Pancreas (tissue), 10 donors: ENCODE measurements at places on chromosomes 11 and 22. TPM values are rescaled to one million over a fixed set of nuclear protein-coding genes. Genes with fewer than 3 reads are reported as not detected.

DNA sequence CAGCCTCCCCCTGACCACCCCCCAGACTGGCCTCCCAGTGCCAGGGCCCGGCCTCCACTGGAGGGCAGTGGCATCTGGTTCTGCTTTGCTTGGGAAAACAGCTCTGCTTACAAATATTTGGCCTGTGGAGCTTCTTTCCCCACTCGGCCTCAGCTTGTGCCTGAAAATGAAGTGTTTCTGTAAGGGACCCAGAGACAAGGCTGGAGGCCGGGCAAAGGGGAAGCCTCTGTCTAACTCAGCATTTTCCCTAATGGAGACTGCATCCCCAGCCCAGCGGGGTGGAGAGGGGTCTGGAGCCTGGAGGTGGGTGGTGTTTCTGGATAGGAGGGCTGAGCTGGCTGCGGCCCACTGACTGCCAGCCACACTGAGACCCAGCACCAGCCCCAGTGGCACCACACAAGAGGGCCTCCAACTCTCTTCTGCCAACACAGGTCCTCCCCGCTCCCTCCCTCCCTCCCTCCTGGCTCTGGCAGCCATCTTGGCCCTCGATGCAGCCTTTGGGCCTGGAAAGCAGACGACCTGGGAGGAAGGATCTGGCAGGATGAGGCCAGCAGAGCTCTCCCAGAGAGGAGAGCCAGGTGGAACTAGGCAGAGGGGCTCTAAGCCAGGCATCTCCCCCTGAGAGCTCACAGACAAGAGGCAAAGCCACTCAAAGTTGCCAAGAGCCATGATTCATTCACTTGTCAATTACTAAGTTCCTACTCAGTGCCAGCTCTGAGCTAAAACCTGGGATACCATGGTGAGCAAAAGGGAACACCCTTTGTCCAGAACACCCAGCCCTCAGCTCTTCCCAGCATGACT is 77.1 kb upstream of the CD82 start:
- H3K27ac ChIP-seq = no peak overlapping the region
- no peaks in the 10 kb centered on the region for H3K36me3 ChIP-seq
- H3K4me1 ChIP-seq = no peaks in the 10 kb centered on the region
- H3K27me3 ChIP-seq = no peaks in the 10 kb centered on the region

DNA sequence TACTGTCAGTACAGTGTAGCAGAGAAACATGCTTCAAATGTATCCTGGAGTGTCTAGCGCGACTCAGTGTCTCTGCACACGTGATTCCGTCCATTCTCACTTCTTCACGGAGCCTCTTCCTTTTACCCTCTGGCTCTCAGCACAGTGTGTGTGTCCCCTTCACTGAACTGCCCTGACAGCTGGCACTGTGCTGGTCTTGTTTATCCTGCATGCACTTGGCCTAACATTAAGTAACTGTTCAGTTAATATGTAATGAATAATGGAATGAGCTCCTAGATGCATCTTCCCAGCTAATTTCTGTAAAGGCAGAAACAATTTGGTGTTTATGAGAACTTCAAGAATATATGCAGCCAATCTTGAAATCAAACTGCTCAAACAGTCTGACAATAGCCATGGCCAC is 44.4 kb downstream of the KMT5B start:
- H3K27ac ChIP-seq = no peak overlapping the region
- H3K4me1 ChIP-seq = peaks cover 5% of the 10 kb centered on the region
- peaks cover 12% of the 10 kb centered on the region for H3K36me3 ChIP-seq
- DNase-seq = no peak
- no peaks in the 10 kb centered on the region for H3K27me3 ChIP-seq
- no peak overlapping the region for H3K4me3 ChIP-seq

Gene GLYAT
- not detected for polyA plus RNA-seq

Gene NXPE4
- not detected for polyA plus RNA-seq

DNA sequence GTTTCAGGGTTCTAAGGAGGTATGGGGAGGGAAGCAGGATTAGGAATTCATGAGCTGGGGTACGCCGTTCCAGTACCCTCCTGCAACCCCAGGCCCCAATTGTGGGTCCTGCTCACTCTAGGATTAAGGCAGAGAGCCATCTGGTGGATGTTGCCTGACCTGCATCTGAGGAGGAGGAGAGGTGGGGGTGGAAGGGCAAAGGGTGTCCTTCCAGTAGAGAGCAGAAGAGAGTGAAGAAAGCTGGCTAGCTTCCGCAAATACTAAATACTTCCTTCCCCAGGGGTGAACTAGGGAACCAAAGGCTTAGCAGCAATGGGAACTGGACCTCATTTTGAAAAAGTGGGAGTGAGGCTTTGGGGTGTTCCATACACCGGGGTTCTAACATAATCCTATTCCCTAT is 10.6 kb downstream of the LRRC51 start:
- peak; percentile 71 for DNase-seq
- peaks cover 8% of the 10 kb centered on the region for H3K36me3 ChIP-seq
- H3K4me3 ChIP-seq = no peak overlapping the region
- peaks cover 4% of the 10 kb centered on the region for H3K4me1 ChIP-seq
- H3K27ac ChIP-seq = no peak overlapping the region
- H3K27me3 ChIP-seq = no peaks in the 10 kb centered on the region

Gene OR5D16
- not detected for polyA plus RNA-seq

Gene ADAMTS8
- 0.42 TPM for polyA plus RNA-seq

Gene MS4A3
- not detected for polyA plus RNA-seq

Gene TEX54
- polyA plus RNA-seq = not detected

Gene ART1
- polyA plus RNA-seq = not detected

- no peaks in the 10 kb centered on the region for H3K27me3 ChIP-seq
- H3K4me3 ChIP-seq = no peak overlapping the region
- no peaks in the 10 kb centered on the region for H3K36me3 ChIP-seq
- no peak for DNase-seq
- H3K4me1 ChIP-seq = peaks cover 20% of the 10 kb centered on the region
These were observed 154.2 kb downstream of the ATG16L2 start for GRCh38 chr11:72968390-72968789.

Gene SLC22A8
- polyA plus RNA-seq = not detected

- H3K36me3 ChIP-seq = no peaks in the 10 kb centered on the region
- H3K27me3 ChIP-seq = no peaks in the 10 kb centered on the region
- DNase-seq = no peak
- no peaks in the 10 kb centered on the region for H3K4me1 ChIP-seq
- no peak overlapping the region for H3K4me3 ChIP-seq
These were observed 27.7 kb downstream of the LRRC4C start for GRCh38 chr11:41431784-41432183.

GRCh38 chr11:86245369-86246292 is 1.1 kb downstream of the EED start:
- no peaks in the 10 kb centered on the region for H3K4me1 ChIP-seq
- H3K27me3 ChIP-seq = no peaks in the 10 kb centered on the region
- H3K27ac ChIP-seq = peak overlapping the region; percentile 97
- peak; percentile 26 for DNase-seq
- peak overlapping the region; percentile 80 for H3K4me3 ChIP-seq

Gene CADM1
- polyA plus RNA-seq = 6.3 TPM

- H3K27me3 ChIP-seq = no peaks in the 10 kb centered on the region
- peak; percentile 39 for DNase-seq
- H3K4me3 ChIP-seq = no peak overlapping the region
- H3K36me3 ChIP-seq = no peaks in the 10 kb centered on the region
- H3K4me1 ChIP-seq = peaks cover 5% of the 10 kb centered on the region
These were observed 70.2 kb upstream of the EED start for GRCh38 chr11:86174101-86175046.

DNA sequence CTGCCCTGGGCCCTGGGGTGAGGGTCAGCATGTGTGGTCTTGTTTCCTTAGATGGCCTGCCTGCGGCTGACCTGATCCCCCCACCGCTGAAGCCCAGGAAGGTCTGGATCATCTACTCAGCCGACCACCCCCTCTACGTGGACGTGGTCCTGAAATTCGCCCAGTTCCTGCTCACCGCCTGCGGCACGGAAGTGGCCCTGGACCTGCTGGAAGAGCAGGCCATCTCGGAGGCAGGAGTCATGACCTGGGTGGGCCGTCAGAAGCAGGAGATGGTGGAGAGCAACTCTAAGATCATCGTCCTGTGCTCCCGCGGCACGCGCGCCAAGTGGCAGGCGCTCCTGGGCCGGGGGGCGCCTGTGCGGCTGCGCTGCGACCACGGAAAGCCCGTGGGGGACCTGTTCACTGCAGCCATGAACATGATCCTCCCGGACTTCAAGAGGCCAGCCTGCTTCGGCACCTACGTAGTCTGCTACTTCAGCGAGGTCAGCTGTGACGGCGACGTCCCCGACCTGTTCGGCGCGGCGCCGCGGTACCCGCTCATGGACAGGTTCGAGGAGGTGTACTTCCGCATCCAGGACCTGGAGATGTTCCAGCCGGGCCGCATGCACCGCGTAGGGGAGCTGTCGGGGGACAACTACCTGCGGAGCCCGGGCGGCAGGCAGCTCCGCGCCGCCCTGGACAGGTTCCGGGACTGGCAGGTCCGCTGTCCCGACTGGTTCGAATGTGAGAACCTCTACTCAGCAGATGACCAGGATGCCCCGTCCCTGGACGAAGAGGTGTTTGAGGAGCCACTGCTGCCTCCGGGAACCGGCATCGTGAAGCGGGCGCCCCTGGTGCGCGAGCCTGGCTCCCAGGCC is 12.7 kb downstream of the TMEM121B start:
- H3K27me3 ChIP-seq = no peaks in the 10 kb centered on the region
- DNase-seq = no peak
- H3K4me3 ChIP-seq = no peak overlapping the region
- H3K4me1 ChIP-seq = no peaks in the 10 kb centered on the region
- H3K36me3 ChIP-seq = no peaks in the 10 kb centered on the region

Gene RASL10A
- 3.7 TPM for polyA plus RNA-seq

DNA sequence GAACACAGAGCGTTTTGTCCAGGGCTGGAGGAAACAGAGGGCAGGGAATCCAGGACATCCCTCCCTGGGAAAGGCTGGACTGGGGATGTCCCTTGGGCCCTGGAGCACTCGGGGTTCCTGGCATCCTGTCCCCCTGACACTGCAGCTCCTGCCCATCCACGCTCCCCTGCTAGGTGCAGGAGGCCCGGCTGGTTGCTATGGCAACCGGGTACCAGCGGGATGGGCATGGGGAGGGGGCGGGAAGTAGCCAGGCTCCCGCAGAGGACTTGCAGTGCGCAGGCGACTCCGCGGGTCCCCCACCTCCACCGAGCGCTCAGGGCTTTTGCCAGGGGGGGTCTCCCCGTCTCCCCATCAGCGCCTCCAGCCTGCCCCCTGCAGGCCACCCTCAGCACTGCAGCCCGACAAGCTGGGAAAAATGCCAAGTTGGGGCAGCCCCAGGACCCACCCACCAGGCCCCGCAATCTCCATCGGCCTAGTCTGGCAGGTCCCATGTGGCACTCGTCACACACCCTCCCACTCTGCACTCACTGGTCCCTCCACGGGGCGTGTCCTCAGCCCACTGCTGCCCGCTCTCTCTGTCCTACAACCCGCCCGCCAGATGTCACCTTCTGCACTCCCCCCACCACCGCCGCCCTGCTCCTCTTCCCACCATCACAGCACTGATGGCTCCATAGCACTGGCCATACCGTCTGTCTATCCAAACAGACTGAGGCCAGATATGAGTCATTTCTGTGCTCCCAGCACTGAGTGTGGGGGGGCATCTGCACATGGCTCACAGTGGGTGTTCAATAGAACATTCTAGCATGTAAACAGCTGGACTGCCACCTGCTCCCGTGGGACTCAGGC is 31.5 kb downstream of the KIAA0930 start:
- H3K36me3 ChIP-seq = no peaks in the 10 kb centered on the region
- no peaks in the 10 kb centered on the region for H3K27me3 ChIP-seq
- peak; percentile 46 for DNase-seq
- H3K27ac ChIP-seq = no peak overlapping the region
- no peak overlapping the region for H3K4me3 ChIP-seq

- peaks cover 8% of the 10 kb centered on the region for H3K27me3 ChIP-seq
- H3K36me3 ChIP-seq = no peaks in the 10 kb centered on the region
- no peaks in the 10 kb centered on the region for H3K4me1 ChIP-seq
- H3K4me3 ChIP-seq = no peak overlapping the region
- peak; percentile 42 for DNase-seq
- H3K27ac ChIP-seq = peak overlapping the region; percentile 54
These were observed 3.9 kb downstream of the RASL10A start for GRCh38 chr22:29311464-29312217.

DNA sequence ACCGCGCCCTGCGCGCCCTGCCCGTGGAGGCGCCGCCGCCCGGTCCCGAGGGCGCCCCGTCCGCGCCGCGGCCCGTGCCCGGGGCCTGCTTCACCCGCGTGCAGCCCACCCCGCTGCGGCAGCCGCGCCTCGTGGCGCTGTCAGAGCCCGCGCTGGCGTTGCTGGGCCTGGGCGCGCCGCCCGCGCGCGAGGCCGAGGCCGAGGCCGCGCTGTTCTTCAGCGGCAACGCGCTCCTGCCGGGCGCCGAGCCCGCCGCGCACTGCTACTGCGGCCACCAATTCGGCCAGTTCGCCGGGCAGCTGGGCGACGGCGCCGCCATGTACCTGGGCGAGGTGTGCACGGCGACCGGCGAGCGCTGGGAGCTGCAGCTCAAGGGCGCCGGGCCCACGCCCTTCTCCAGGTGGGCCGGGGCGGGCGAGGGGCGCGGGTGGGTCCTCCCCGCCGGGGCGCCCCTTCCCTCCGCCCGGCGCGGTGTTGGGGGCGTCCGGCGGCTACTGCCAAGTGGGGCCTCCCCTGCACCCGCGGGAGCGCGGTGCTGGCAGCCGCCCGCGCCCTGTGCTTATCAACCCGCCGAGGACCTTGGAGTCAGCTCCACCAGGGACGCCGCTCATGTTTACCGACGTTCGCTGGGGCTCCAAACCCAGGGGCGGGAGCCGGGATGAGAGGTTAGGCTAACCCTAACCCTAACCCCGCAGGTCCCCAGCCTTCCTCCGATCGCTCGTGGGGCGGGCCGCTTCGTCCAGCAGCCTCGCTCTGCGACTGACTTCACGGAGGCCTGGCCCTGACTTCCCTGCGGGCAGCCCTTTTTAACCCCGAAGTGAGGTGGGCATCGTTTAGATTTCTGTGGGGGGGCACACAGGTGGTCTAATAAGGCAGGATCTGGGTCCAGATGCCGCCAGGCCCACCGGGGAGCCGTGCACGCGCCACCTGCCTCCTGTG is 649 bp downstream of the SELENOO start:
- H3K36me3 ChIP-seq = no peaks in the 10 kb centered on the region
- peak overlapping the region; percentile 83 for H3K4me3 ChIP-seq
- H3K4me1 ChIP-seq = no peaks in the 10 kb centered on the region
- peak overlapping the region; percentile 13 for H3K27ac ChIP-seq
- DNase-seq = peak; percentile 72

Gene TMEM135
- polyA plus RNA-seq = 2.6 TPM

GRCh38 chr22:45911601-45912271 is 65.2 kb downstream of the WNT7B start:
- no peaks in the 10 kb centered on the region for H3K4me1 ChIP-seq
- H3K36me3 ChIP-seq = no peaks in the 10 kb centered on the region
- no peak overlapping the region for H3K27ac ChIP-seq
- H3K4me3 ChIP-seq = no peak overlapping the region

- no peaks in the 10 kb centered on the region for H3K4me1 ChIP-seq
- H3K27ac ChIP-seq = no peak overlapping the region
- H3K4me3 ChIP-seq = no peak overlapping the region
- DNase-seq = no peak
- H3K36me3 ChIP-seq = no peaks in the 10 kb centered on the region
- no peaks in the 10 kb centered on the region for H3K27me3 ChIP-seq
These were observed 283.3 kb downstream of the CASP12 start for GRCh38 chr11:104614961-104615360.

Gene TRPC6
- 0.56 TPM for polyA plus RNA-seq

Gene HTR3B
- polyA plus RNA-seq = not detected

Gene ZFTA
- 10.0 TPM for polyA plus RNA-seq

Gene GRM5
- not detected for polyA plus RNA-seq

Gene BTBD10
- 8.7 TPM for polyA plus RNA-seq
